ENCODE measurements at places on chromosomes 11 and 22.

DNA sequence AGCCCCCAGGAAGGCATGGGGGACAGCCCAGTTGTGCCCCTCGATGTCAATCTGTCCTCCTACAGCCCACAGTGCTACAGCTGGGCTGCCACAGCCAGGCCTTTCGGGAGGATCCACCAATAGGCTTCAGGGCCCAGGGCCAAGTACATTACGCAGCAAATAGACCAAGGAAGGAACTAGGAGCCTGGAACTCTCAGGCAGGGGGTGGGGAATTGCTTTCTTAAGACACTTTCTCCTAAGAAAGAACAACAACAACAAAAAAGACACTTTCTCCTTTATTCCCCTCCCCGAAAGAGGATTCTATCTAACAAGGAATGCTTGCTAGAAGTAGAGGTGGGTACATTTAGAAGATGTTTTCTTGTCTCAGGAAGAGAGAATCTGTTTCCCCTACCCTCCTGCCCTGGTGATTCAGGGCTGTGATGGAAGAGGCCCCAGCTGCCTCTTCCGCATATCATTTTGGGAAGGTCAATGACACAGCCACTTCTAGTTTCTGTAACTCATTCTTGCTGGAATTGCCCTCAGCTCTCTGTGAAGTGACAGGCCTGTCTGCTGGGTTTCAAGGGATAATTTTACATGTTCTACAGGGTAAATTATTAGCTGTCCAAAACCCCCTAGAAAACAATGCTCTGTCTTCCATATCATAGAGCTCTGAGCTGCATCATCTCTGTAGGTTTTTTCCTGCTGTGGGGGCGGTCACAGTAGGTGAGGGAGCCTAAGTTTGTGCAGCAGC lies 6.0 kb upstream of the MALAT1 start:
- DNase-seq, result no peak

DNA sequence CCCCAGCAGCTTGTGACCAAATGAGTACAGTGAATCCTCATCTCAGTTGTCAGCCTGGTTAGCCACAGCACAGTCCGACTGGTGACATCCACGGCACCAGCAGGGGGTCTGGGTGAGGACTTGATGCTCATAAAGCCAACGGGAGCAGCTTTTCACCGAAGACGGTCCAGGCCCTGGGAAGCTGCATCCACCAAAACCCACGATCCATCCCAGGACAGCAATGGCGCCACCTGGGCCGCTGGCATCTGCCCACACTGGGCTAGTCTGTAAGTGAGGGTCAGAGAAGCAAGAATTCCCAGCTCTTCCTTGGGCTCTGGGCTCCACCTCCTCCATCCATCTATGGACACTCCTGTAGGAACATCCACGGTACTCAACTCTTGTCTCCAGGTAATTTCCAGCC lies 25.1 kb upstream of the FXYD6 start:
- DNase-seq, result no peak

DNA sequence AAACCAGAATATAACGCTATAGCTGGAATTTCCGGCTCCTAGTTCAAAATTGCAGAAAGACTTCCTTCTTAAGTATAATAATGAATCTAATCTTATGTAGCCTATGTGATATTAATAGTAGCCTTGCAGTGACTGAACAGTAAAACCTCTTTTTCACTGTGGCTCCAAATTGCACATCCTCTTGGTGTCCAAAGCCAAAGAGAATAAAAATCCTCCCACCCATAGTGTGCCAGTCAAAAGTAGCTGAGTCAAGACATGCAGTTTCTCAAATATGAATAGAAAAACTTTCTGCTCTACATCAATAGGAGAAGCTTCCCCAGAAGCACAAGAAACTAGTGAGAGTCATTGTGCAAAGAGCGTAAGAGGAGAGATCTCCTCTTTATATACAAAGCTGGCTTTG lies 76.0 kb upstream of the PICALM start:
- DNase-seq, result no peak

DNA sequence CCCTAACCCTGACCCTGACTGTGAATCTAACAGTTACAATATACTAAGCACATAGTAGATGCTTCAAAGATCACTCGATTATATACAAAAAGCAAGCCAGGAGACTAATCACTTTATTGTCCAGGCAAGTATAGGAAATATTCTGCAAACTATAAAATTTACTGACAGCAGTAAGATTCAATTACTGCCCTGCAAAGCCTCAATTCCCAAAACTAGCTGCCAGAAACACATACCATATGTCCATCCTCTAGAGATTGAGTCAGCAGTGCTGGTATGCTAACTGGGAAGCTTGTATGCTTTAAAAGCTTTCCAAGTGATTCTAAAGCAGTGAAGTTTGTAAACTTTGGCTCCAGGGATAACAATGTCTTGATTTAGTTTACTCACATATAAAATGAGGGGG lies 26.1 kb downstream of the CSTF3 start:
- no peak for DNase-seq

DNA sequence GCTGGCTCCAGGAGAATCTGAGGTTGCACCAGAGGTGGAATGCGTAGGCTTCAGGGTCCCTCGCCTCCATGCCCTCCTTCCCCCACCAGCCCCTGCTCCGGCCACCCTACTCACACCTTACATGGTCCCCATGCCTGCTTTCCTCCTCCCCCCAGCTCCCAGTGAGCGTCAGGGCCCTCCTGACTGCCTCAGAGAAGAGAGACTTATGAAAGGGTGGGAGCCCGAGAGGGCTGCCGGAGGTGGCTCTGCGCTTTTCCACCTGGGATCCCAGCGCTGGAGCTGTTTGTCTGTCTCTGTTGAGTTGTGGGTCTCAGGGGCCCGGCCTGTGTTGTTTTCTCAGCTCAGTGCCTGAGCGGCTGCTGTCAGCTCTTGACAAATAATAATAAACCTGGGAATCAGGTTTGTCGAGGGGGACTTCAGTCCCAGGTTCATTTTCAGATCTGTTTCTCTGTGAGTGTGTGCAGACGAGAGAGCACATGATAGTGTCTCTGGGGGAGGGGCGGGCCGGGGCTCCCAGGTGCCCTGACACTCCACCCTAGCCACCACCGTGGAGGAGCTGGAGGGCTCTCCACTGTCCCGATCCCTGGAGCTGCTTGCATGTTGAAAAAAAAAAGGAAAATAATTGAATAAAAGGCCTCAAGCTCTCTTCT lies 153.7 kb downstream of the FEZ1 start:
- no peak for DNase-seq

DNA sequence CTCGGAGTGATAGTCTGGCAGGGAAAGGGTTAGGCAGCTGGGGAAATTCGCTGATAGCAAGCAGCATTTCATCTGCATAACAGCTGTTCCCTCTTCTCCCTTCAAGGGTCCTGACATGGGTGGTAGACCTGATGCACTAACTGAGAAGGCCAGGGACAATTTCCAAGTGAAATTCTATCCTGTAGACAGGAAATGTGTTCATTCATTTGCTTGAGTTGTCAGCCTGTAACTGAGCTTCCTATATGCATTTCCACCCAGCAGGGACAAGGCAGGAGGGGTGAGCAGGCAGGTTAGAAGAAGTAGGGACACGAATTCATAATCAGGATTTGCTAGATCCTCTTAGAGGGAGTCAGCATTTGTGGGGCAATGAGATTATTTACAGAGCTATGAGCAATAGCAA lies 154.3 kb upstream of the NCAM1 start:
- DNase-seq, result no peak

DNA sequence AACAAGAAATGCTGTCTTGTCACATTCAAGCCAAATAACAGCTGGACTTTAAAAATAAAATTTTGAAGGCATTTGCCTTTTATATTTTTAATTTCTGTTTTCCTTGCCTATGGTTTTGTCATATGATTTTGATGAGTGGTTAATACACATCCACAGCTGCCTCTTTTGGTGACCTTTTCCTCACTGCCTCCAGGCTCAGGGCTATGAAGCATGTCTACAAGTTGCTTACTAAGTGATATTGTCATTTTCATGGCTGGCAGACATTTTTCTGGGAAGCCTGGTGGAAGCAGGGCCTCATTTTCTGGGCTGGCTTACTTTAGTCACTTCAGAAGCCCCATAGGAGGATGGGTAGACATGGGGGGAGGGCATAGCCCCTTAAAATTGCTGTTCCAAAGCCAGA lies 344.9 kb downstream of the SOX6 start:
- DNase-seq, result no peak

GRCh38 chr11:133952199-133953190 lies 4.3 kb downstream of the IGSF9B start:
- peak; percentile 32 for DNase-seq

DNA sequence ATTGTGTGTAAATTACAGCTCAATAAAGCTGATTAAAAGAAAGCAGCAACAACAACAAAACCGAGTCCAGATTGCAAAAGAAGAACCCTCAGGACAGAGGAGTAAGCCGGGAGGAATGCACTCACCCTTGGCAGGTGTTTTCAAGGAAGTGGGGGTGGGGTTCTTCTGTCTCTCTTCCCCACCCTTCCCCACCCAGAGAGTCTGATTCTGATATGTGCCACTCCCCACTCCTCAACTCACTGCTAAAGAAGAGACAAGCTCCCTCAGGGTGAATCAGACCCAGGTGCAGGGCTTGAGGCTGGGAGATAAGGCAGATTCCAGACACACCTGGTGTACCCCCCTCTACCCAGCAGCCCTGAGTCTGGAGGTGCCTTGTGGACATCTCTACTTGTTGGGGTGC lies 38.4 kb upstream of the PHF21A start:
- DNase-seq, result no peak

GRCh38 chr11:126162306-126163030 lies 49.0 kb downstream of the RPUSD4 start:
- no peak for DNase-seq

GRCh38 chr11:8328848-8329330 lies 65.2 kb upstream of the LMO1 start:
- DNase-seq, result peak; percentile 10

- DNase-seq, result no peak
Observed at GRCh38 chr11:127118811-127119210, 118.2 kb upstream of the KIRREL3 start.

Data from CD4-positive, alpha-beta T cell (primary cell).